Stromal cell of bone marrow (primary cell): ENCODE measurements at places on chromosomes 6 and 20.

DNA sequence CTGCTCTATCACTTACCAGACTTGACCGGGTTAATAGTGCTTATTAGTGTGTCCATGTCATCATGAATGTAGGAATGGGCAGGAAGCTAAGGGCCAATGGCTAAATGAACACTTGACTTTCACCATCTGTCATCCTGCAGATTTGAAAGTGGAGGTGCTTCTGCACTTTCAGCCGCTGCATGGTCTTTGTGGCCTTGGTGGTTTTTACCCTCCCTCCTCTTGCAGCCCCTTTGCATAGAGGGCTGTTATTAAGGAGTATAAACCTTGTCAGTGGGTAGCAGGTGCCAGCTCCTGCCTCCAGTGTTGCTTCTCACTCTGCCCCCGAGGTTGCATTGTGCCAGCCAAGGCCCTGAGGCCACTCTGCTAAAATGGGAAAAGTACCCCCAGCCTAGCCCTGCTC, 122.2 kb upstream of the TNFAIP3 start:
- no peak for DNase-seq

DNA sequence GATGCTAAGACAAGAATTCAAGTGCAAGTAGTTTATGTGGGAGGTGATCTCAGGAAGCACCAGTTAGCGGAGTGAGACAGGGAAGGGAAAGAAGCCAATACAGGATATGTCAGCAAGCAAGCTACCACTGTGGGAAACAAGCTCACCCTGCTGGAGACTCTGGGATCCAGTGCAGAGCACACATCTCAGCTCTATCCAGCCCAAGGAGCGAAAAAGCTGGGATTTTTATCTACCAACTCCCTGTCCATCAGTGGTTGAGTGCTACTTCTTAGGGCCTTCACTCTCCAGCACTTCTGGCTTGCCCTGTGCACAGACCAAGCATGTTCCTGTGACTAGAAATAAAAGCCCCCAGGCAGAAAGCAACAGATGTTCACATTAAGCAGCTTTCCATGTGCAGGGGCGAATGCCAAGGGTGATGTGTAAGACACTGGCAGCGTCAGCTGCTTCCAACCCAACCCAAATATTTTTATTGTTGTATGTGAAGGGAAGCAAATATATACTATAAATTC, 10.8 kb upstream of the RNF24 start:
- DNase-seq = peak; percentile 77

GRCh38 chr20:31452575-31452974, 12.1 kb downstream of the DEFB123 start:
- DNase-seq = peak; percentile 16

GRCh38 chr20:24337069-24337468, 132.4 kb upstream of the SYNDIG1 start:
- DNase-seq = peak; percentile 42

- no peak for DNase-seq
Observed at GRCh38 chr20:23643659-23644058, 5.9 kb upstream of the CST3 start.

DNA sequence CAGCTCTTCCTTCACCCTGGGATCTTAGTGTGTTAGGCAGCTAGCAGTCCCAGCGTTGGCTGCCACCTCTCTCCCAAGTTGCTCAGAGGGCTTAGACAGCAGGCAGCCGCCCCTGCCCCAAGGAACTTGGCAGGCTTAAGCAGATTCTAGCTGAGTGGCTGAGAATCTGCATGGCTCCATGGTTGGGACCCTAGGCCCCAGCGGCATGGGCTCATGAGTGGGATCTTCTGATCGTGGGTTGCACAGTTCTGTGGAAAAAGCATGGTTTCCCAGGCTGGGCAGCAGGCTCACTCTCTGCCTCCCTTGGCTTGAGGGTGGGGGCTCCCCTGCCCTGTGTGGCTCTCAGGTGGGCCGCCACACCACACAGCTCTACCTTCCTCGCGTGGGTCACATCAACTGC, 1624.9 kb downstream of the GRIK2 start:
- DNase-seq = no peak

- no peak for DNase-seq
Observed at GRCh38 chr6:52558266-52559000, 18.4 kb downstream of the TRAM2 start.

DNA sequence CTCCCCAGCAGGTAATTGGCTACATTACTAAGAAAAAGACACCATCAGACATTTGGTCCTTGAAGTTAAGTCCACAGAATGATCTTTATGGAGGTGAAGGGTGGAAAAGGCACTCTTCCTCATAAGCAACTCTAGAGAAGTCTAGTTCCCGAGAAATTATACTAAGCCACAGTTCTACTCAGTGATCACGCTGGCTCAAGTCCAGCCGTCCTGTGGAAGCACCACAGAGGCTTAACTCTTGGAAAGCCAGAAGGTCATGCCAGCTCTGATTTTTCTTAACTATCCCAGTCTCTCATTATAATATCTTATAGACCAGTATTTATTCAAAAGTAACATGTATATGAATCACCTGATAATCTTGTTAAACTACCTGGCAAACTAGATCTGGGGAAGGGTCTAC, 258.5 kb downstream of the EYA4 start:
- DNase-seq = no peak

- peak; percentile 6 for DNase-seq
Observed at GRCh38 chr6:82924799-82925535, 140.7 kb downstream of the UBE3D start.

GRCh38 chr6:46719099-46719498, 16.1 kb downstream of the PLA2G7 start:
- DNase-seq = peak; percentile 18
